T-cell (primary cell): ENCODE measurements at places on chromosomes 7 and 10. TPM values are rescaled to one million over a fixed set of nuclear protein-coding genes. Genes with fewer than 3 reads are reported as not detected.

Gene CDK5
- total RNA-seq: 6.5 TPM

Gene BLNK
- 1.7 TPM for total RNA-seq

GRCh38 chr7:111436608-111437007 lies 125.7 kb downstream of the IMMP2L start:
- H3K4me1 ChIP-seq: no peaks in the 10 kb centered on the region
- no peak for DNase-seq
- no peak overlapping the region for H3K27ac ChIP-seq
- H3K36me3 ChIP-seq: no peaks in the 10 kb centered on the region
- H3K27me3 ChIP-seq: no peaks in the 10 kb centered on the region

DNA sequence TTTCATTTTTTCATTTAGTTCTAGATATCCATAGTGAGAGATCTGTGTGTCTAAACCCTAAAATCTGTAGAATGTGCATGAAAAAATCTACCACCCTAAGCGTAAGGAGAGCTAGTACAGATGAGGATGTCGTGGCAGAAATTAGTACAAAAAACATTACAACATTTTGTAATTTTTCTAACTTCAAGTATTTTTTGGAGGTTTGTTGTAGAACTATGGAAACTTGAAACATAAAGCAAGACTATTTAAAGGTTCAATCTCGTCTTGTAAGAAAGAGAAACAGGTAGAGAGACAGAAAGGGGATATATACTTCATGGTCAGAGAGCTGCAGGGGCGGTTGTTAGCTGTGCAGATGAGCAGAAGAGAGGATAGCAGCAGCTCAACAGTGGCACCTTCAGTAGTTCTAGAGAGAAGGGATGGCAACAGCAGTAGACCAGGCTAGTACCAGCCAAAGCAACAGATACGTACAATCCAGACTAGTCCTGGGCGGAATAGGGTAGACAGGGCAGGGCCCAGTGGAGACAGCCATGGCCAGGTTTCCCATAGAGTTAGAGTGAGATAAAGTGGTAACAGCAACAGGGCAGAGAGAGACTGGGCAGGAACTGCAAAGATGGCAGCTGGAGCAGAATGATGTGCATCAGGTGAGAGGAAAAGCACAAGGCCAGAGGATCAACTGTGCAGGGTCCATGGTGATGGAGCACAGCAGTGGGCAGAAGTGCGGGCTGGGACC lies 145.2 kb downstream of the FRMD4A start:
- peaks cover 24% of the 10 kb centered on the region for H3K4me1 ChIP-seq
- peaks cover 26% of the 10 kb centered on the region for H3K27me3 ChIP-seq
- peak; percentile 25 for DNase-seq
- H3K36me3 ChIP-seq: no peaks in the 10 kb centered on the region
- H3K27ac ChIP-seq: peak overlapping the region; percentile 80

- no peak overlapping the region for H3K27ac ChIP-seq
- H3K36me3 ChIP-seq: no peaks in the 10 kb centered on the region
- no peak for DNase-seq
- no peak overlapping the region for H3K4me3 ChIP-seq
- H3K27me3 ChIP-seq: no peaks in the 10 kb centered on the region
These were observed 94.1 kb downstream of the SGMS1 start for GRCh38 chr10:50529660-50530059.

DNA sequence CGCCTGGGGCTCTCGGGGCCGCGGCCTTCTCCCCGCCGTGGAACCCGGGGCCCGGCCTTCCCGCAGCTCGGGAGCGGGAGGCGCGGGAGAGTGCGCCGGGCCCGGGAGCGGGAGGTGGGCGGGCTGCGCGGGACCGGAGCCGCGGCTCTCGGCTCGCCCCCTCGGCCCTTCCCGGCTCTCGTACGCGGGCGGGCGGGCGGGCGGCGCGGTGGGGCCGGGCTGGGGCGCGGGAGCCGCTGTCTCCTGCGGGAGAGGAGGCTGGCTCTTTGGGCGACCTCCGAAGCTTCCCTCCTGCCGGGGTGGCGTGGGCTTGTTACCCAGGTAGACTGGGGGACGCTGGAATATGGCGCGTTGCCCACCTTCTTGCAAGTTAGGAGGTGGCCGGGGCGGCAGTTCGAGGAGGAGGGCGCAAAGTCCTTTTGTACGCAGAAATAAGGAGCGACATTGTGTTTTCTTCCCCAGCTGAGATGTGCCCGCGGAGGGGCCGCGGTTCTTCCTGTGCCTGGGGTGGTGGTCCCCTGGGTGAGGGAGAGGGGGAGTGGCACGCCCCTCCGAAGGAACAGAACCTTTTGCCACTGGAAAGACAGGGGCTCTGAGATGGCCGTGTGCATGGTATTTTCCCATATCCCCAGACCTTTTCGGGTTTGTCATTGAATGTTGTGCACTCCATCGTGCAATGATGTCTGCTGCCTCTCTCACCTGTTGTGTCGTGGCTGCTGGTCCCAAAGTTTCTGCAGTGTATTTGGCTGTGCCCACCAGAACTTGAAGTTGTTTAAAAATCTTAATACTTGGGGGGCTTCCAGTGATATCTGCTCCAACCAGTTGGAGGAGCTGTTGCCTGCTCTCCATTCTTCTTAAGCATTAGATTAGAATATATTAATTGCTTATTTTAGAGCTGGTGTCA lies 844 bp downstream of the NRF1 start:
- no peaks in the 10 kb centered on the region for H3K36me3 ChIP-seq
- no peak for DNase-seq
- H3K4me1 ChIP-seq: peaks cover 34% of the 10 kb centered on the region
- peak overlapping the region; percentile 73 for H3K27ac ChIP-seq
- peak overlapping the region; percentile 86 for H3K4me3 ChIP-seq

GRCh38 chr7:34298492-34299013 lies 359.5 kb upstream of the NPSR1 start:
- H3K4me3 ChIP-seq: no peak overlapping the region
- H3K4me1 ChIP-seq: no peaks in the 10 kb centered on the region
- no peaks in the 10 kb centered on the region for H3K36me3 ChIP-seq

GRCh38 chr10:15439341-15439842 lies 68.3 kb upstream of the FAM171A1 start:
- no peak overlapping the region for H3K4me3 ChIP-seq
- peaks cover 3% of the 10 kb centered on the region for H3K4me1 ChIP-seq
- no peak for DNase-seq
- H3K27me3 ChIP-seq: peaks cover 31% of the 10 kb centered on the region

DNA sequence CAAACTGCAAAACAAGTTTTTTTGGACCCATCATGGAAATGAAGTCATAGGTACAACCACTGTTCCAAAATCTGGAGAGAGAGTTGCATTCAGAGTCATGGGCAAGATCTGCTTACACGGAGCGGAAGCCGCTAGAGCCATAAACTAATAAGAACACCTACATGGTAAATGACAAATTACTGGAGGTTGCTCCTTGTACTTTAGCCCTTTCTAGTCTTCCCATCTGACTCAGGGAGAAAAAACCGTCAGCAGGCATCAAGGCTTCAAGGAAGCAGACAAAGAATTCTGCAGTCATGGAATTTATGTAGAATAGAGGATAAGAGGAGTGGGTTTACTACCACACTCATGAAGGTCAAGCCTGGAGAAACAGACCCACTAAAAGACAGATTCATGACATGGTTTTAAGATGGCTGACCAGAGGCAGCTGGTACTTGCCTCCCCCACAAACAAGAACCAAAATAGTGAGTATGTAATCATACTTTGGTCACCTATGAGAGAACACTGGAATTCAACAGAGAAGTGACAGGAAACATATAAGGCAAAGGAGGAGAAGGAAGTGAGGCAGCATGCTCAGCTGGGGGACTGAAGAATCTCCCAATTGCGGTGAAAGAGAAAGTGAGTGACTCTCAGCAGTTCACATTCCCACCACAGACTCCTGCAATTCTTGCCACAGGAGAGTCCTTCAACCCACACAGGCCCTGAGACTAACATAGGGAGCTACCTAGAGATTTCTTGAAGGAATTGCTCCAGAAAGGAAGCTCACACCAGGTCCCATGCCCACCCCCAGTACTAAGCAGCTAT lies 42.4 kb upstream of the ASAH2 start:
- H3K27me3 ChIP-seq: no peaks in the 10 kb centered on the region
- no peak overlapping the region for H3K4me3 ChIP-seq
- no peaks in the 10 kb centered on the region for H3K4me1 ChIP-seq
- no peak overlapping the region for H3K27ac ChIP-seq
- no peak for DNase-seq
